Mucosa of gallbladder (tissue), 1 donor: ENCODE measurements at places on chromosomes 2 and 18. TPM values are rescaled to one million over a fixed set of nuclear protein-coding genes. Genes with fewer than 3 reads are reported as not detected.

ZBTB7C gene
- total RNA-seq: 24.1 TPM

GALNT13 gene
- total RNA-seq: 0.23 TPM

LCT gene
- not detected for total RNA-seq

DNA sequence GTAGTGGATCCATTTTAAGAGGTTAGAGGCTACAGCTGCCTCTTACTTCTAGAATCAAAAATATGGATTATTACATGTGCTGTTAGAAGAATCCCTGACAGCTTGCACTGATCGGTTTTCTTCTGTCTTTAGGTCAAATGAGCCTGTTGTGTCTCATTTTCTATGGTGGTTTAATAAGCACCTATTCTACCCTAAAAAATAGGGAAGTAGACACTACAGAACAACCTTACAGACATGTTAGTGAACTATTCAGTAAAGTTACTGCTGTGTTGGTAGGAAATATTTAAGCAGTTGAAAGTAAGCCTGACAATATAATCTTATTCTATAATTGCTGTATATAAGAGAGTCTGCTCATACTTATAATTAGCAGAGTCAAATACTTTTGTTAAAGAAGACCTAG is 168.5 kb upstream of the NOSTRIN start:
- DNase-seq: no peak

DNA sequence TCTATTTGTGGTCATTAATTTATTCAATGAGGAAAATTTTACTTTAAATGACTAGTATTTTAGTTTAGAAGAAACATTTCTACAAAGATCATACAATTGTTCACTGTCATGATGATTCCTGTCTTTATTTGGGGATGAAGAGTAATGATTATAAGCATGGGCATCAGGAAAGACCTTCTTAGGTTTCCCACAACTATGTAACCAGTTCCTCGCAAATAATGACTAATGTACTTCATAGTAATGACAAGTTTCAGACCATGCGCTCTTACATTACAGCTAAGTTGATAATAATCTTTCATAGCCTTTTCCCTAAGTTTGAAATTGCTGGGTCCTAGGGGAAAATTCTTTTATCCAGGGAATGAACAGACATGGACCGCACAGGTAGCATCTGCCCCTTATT is 90.5 kb downstream of the MYO5B start:
- DNase-seq: no peak
